ENCODE measurements at places on chromosomes 7 and 10.
A peak's percentile ranks its signal among the peaks of the same experiment; 100 is the strongest.

GRCh38 chr7:114450431-114450830 lies 35.8 kb downstream of the FOXP2 start:
- no peak for DNase-seq

DNA sequence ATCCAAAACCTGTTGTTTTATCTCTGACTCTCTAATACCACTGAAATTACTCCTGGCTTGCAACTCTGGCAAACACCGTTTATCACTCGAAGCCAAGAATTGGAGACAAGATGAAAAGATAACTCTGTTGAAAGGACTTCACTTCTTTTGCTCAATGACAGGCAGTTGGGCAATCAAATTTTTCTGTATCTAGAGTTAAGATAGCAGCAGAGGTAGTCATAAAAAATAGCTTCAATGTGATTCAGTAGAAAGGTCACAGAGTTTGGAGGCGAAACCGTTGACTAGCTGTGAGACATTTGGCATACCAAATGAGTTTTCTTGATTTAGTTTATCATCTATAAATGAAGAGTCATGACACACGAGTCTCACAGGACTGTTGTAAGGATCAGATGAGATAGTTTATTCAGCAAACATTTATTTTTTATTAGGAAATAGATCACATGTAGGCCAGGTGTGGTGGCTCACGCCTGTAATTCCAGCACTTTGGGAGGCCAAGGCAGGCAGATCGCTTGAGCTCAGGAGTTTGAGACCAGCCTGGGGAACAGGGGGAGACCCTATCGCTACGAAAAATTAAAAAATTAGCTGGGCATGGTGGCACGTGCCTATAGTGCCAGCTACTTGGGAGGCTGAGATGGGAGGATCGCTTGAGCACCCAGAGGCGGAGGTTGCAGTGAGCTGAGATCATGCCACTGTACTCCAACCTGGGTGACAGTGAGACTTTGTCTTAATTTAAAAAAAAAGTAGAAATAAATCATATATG lies 23.6 kb downstream of the AKR1B1 start:
- no peak for DNase-seq

GRCh38 chr10:131799429-131799828 lies 101.4 kb upstream of the PPP2R2D start:
- DNase-seq: no peak

DNA sequence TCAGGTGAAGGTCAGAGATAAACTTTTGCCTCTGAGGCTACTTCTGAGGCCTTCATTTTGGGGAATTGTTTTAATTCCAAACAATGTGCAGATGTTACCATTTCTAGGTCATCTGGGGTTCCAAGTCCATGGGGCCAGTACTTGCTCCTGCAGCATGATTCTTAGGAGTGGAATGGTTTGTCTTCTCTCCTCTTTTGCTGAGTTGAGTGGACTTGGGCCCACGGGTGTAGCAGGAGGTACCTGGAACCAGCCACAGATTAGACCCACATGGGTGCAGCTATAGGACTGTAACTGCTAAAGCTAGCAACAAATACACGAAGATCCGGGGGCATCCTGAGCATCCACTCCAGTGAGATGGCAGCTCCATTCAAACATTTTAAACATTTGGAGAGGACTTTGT lies 41.6 kb downstream of the WIPF3 start:
- DNase-seq: no peak

- no peak for DNase-seq
Observed at GRCh38 chr7:113797420-113798010, 121.3 kb downstream of the PPP1R3A start.

GRCh38 chr10:119973281-119973680 lies 80.8 kb downstream of the SEC23IP start:
- no peak for DNase-seq

DNA sequence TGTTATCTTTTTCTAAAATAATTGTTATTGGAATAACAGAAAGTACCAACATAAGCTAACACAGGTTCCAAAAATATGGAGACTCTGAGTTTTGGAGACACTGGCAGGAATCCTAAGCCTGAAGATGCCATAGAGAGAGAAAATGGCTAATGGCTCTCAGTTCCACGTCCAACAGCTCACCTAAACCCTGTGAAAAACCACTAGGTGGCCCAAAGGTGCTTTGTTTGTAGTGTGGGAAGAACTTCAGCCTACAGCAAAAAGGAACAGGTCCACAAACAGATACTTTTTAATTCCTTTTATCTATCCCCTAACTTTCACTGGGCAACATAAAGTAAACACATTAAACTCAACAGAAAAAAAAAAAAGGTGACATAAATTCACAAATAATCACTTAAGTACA lies 272.3 kb downstream of the SEMA3D start:
- DNase-seq: no peak

DNA sequence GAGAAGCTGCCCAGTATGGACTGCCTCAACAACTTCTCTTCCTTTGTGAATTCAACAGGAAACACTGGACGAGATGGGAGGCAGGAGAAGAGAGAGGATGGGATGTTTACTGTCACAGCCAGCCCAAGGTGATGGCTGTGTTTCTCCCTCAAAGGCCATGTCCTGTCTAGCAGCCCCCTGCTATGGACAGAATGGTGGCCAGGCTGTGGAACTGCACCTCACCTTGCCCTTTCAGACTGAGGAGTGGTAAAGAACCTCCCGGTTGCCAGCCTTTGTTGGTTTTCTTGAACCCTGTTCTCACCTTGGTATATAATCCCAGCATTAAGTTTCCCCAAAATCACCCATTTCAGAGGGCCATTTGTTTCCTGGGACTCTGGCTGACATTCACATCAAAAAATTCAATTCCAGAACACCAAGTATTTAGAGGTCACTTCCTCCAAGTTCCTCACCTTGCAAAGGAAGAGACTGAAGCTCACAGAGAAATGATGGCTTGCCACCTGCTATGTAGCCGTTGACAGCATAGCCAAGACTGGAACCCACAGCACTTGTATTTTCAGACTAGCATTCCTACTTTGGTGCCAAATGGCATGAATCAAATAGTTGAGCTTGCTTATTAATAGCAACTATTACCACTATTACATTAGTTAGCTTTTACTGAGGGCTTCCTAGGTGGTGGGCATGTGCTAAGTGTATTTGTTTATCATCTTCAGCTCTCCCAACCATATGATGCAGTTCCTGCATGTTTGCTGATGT lies 224.0 kb upstream of the GRB10 start:
- no peak for DNase-seq

DNA sequence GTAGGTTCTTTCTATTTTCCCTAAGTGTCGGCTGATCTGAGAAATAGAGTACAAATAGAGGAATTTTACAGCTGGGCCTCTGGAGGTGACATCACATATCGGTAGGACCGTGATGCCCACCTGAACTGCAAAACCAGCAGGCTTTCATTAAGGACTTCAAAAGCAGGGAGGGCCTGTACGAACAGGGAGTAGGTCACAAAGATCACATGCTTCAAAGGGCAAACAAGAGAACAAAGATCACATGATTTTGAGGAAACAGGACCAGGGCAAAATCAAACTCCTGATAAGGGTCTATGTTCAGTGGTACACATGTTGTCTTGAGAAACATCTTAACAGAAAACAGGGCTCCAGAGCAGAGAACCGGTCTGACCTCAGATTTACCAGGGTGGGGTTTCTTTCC lies 88.9 kb downstream of the CNNM2 start:
- no peak for DNase-seq

- DNase-seq: no peak
Observed at GRCh38 chr7:46566097-46566774, 645.2 kb upstream of the IGFBP3 start.

- peak; percentile 81 for DNase-seq
Observed at GRCh38 chr10:104328896-104329710, 9.2 kb downstream of the ITPRIP start.

DNA sequence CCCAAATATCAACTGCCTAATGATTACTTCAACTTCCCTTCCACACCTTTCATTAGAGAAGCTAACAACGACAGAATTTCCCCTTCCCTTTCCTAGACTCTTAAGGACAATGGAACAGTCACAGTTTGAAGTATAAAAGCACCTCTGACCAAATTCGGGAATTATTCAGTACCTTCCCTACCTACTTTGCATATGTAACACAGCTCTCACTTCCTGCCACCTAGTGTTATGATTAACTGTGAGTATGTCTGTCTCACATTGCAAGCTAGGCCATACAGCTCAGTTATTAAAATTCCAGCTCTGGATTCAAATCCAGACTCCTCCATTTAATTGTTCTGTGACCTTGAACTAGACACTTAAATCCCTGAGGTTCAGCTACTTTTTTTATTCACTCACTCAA lies 44.8 kb upstream of the HPSE2 start:
- DNase-seq: no peak

GRCh38 chr10:61455656-61456055 lies 2.5 kb upstream of the TMEM26 start:
- no peak for DNase-seq

- no peak for DNase-seq
Observed at GRCh38 chr7:116968631-116969030, 15.3 kb downstream of the ST7 start.

DNA sequence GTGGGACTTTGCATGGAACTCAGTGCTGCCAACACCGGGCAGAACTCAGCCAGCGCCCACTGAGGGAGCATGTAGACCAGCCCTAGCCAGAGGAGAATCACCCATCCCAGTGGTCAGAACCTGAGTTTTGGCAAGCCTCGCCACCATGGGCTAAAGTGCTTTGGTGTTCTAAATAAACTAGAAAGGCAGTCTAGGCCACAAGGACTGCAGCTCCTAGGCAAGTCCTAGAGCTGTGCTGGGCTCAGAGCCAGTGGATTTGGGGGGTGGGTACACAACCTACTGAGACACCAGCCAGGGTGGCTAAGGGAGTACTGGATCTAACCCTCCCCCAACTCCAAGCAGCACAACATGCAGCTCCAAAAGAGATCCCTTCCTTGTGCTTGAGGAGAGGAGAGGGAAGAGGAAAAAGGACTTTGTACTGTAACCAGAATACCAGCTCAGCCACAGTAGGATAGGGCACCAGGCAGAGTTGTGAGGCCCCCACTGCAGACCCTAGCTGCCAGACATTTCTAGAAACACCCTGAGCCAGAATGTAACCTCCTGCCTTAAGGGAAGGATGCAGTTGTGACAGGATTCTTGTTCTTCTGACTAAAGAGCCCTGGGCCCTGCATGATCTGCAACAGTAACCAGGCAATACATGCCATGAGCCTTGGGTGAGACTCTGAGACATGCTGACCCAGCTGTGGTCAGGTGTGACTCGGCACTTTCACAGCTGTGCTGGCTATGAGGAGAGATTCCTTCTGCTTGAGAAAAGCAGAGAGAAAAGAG lies 24.4 kb downstream of the GSDME start:
- DNase-seq: no peak

DNA sequence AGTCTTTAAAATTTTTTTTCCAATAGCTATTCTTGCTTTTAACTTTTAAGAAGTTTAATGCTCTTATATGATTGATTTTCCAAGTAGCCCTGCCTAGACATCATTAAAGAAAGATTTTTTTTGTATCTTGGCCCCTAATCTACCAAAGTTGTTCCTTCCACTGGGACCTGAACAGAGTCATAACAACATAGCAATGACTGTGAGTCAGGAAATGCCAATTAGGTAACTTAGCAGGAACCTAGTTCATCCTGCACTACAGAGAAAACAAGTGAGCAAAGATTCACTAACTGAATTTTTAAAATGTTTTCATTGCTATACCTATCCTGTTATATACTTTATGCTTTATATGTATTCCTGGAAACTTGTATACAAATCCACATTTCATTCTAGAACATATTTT lies 284.7 kb downstream of the BICC1 start:
- DNase-seq: no peak

DNA sequence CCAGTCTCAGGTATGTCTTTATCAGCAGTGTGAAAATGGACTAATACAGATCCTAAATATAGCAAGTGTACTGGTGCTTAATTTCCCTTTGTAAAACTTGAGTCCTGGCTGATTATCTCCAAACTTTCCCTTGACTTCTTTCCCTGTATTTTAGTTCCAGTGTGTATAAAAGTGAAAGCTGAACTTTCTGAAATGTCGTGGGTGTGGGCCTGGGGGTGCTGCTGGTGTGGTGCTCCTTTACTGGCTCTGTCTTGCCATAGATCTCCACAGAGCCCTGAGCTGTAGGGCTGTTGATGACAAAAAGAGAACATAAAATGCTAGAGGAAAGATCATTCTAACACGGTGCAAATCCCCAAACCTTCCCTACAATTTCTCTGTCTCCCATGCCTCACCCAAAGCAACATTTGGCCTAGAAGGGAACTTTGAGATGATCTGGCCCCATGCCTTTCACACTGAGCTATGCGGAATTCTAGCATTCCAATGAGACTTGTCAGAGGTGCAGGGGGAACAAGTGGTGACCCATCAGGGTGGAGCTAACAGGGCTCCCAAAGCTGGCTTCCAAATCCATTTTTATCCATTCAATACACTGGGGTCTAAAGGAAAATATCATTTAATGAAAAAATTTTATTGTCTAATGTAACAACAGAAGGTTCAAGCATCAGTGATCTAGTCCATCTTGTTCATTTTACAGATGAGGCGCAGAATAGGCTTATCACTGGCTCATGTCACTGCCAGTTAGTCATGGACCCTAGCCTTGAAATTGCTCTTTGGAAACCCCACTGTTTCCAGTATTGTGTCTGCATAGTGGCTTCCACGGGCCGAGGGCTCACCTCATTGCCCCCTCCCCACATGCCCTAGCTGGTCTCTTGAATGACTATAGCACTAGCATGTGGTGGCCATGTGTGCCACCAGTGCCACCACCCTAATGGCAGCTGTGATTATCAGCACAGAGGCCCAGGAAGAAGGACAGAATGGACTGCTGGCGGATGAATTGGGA lies 1000.9 kb downstream of the LRMDA start:
- no peak for DNase-seq

GRCh38 chr7:149721084-149721601 lies 52.2 kb downstream of the ZNF467 start:
- DNase-seq: no peak

DNA sequence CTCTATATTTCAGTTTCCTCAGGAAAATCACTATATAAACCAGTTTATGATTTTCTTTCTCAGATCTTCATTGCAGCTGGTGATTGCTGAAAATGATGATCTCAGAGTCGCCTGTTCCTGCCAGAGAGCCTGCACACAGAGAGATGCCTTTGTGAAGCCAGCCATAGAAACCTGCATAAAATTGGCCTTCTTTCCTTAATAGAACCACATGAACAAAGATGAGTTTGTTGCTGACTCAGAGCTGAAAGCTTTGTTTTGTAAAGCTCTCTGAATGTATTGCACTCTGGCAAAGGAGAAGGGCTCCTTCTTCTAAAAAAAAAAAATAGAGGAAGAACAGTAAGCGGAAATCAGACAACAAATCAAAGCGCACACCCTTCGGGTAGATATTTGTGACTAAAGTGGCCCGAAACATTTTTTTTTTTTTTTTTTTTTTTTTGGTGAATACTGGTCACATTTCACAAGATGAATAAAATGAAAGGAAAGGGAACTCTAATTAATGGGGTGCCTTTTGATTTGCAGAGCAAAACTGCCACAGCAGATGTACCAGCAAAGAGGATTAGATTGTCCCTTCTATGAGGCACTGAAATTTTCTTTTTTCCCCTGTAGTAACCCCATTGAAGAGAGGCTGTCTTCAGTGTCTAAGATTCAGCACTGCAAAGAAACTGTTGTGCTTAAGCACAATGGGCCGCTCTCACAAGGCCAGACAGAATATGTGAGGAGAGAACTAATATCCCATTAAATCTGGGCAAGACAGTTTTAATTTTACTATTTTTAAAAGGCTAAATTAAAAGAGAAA lies 75.1 kb upstream of the PTPRZ1 start:
- no peak for DNase-seq

GRCh38 chr10:129192344-129193128 lies 274.5 kb upstream of the MGMT start:
- peak; percentile 79 for DNase-seq

- DNase-seq: no peak
Observed at GRCh38 chr7:29254591-29254990, 60.0 kb downstream of the CHN2 start.
